ENCODE measurements at places on chromosomes 1 and 21.

DNA sequence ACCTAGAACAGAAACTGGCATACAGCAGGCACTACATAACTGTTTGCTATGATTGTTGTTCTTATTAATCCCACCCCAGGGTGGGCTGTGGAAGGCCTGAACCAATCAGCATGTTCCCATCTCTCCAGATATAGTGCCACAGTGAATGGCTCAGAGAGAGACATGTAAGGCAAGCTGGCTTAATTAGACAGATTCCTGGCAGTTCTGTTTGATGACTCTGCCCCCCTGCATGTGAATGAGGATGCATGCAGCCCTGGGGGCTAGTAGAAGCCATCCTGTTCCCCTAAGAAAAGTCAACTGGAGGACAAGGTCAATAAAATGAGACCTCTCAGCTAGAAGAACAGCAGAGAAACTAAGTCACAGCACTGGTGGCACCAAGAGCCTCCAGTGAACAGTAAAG is 130.3 kb downstream of the GLIS1 start:
- DNase-seq, result no peak

- DNase-seq, result no peak
Measured at GRCh38 chr1:203558064-203558760, 64.3 kb downstream of the OPTC start.

DNA sequence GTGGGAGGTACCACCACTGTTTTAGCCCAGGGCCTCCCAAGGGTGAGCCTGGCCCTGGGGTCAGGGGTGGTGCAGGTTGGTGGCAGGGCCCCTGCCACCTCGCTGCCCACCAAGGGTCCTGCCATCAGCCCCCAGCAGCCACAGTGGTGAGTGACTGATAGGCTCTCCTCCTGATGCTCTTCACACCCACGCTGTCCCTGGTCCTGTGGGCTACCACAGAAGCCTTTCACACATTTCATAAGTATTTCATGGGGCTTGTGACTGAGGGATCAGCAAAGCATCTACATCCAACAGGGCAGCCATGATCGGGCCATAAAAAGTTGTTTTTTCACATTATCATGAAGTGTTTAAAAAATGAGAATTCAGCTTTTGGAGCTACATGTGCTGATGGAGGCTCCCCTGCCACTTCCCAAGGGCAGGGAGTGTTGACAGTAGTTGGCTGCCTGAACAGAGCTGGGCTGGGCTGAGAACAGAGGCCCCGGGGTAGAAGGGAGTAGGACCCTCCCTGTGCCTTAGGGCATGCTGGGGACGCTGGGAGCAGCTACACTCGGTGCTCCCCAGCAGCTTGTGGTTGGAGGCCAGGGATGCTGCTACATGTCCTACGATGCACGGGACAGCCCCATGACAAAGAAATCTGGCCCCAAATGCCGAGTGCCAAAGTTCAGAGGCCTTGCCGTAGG is 73.1 kb upstream of the TMEM51 start:
- no peak for DNase-seq

GRCh38 chr1:15073799-15074308 is 79.7 kb upstream of the TMEM51 start:
- DNase-seq, result no peak

DNA sequence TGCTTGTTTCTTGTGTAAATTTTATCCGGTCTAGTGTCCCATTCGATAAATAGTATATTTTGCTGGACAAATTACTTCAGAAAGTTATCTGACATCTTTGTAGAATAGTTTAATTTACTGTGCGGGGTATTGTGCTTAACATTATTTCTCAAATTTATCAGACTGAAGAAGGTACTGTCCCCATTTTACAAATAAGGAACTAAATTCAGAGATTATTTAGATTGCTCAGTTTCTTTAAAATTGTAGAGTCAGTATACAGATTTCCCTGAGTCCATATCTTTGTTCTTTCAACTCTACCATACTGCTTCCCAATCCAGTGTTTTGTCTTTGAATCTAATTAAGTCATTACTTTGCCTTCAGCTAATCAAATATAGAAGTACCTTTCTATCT is 6.4 kb downstream of the ATP5PB start:
- DNase-seq, result no peak

- no peak for DNase-seq
Measured at GRCh38 chr1:232597721-232598120, 32.2 kb downstream of the SIPA1L2 start.

DNA sequence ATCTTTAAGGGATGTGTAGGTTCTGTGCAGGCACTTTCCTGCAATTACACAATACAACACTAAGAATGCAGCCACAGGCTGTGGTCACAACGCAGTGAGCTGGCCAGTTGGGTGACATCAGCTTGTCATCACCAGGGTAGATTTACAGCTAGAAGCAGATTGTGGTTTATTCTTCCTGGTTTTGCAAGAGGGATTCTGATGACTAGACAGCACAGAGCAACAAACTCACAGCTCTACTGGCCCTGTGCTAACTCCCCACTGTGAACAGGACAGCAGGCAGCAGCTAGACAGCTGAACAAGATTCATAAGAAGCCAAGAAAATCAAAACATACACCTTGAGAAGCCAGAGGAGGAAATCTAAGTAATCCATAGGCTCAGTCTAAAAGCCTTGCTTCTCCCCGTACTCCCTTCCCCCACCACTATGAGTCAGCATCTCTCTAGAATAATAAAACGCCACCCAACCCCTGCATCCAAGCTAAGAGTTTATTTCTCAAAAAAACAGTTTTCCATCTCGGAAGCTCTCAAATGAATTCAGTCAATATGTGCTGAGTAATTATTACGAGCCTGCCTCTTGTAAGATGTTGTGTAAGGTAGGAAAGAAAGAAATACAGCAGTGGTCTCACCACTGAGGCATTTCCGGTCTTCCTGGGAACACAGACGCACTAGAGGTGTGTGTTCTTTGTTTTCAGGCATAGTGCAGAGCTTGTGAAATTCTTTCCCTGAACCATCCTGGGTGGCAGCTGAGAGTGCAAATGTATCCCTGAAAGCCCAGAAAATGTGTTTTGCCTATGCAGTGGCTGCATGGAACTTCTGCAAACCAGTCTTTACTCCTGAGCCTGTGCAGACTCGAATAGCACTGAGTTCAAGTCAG is 162.8 kb downstream of the NTPCR start:
- DNase-seq, result peak; percentile 24

GRCh38 chr1:199510314-199510713 is 517.2 kb upstream of the NR5A2 start:
- no peak for DNase-seq

GRCh38 chr1:220327106-220327505 is 54.9 kb upstream of the RAB3GAP2 start:
- no peak for DNase-seq

GRCh38 chr1:242738702-242739645 is 214.5 kb upstream of the PLD5 start:
- no peak for DNase-seq

GRCh38 chr1:66397192-66397591 is 136.8 kb upstream of the SGIP1 start:
- DNase-seq, result no peak

GRCh38 chr1:23555270-23555985 is 3.9 kb downstream of the ID3 start:
- DNase-seq, result no peak

DNA sequence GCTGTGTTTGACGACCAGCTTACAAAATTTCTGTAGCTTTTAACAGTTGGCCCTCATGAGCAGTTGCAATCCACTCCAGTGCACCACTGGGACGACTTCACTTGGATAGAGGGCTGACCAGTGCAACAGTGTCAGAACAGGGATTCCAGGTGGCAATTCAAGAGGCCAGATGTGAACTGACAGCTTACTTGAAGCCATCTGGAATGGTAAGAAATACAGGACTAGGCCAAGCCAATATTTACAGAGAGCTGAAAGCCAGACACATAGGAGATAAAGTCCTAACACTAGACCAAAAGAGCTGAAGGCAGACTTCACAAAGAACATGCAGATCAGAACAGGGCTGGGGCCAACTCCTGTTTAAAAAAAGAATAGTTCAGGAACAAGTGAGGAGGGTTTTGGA is 93.5 kb upstream of the NFIA start:
- no peak for DNase-seq

DNA sequence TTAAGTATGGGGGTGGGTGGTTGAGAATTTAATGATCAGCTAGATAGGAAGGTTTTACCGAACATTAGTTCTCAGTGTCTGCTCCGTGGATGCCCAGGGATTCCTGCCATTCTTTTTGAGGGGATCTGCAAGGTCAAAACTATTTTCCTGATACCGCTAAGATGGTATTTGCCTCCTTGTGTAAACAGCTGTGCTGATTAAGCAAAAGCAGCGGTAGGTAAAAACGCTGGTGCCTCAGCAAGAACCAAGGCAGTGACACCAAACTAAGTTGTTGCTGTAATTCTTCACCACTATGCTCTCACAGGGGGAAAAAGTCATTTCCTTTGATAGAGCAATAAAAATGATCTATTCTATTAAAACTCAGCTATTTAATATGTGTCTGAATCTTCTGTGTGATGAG is 229.0 kb downstream of the FMN2 start:
- DNase-seq, result no peak

DNA sequence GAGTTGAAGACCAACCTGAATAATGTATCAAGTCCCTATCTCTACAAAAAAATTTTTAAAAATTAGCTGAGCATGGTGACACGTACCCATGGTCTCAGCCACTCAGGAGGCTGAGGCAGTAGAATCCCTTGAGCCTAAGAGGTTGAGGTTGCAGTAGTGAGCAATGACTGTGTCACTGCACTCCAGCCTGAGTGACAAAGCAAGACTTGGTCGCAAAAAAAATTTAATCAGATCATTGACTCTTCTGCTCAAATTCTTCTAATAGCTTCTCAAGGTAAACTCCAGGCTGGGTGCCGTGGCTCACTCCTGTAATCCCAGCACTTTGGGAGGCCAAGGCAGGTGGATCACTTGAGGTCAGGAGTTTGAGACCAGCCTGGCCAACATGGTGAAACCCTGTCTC is 85.9 kb upstream of the PUM1 start:
- DNase-seq, result no peak

DNA sequence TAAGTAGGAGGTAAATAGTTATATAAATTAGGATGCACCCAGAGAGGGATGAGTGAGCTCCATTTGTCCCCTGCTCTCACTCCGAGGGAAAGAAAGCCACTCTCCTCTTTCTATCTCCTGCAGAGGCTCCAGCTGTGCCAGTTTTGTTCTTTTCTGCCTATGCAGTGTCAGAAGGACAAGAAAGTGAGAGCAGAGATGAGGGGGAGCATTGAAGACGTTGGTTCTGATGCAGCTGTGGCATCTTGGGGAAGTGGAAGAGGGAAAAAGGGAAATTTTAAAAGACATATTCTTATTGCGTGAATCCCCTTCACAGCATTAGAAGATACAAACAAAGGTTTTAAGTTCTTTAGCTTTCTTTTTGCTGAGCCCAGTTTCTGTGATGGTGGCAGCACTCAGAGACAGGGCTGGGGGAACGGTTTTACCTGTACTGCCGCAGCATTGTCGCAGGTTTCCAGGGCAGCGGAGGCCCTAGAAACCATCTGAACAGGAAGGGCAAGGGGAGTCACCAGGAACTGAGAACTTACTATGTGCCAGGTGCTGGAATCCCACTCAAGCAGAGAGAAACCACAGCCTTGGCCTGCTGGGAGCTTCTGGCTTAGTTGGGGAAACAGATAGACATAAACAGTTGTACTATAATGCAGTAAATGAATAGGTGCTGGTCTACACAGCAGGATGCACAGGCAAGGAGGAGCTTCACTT is 44.9 kb upstream of the USP24 start:
- no peak for DNase-seq

- no peak for DNase-seq
Measured at GRCh38 chr1:156281281-156281680, 1.3 kb downstream of the SMG5 start.

- no peak for DNase-seq
Measured at GRCh38 chr1:236147068-236147467, 4.7 kb downstream of the GPR137B start.

- DNase-seq, result no peak
Measured at GRCh38 chr1:35181790-35182455, 11.0 kb downstream of the SFPQ start.

GRCh38 chr1:20823845-20824244 is 36.7 kb upstream of the HP1BP3 start:
- no peak for DNase-seq

GRCh38 chr1:197235355-197235754 is 32.7 kb upstream of the CRB1 start:
- DNase-seq, result no peak

DNA sequence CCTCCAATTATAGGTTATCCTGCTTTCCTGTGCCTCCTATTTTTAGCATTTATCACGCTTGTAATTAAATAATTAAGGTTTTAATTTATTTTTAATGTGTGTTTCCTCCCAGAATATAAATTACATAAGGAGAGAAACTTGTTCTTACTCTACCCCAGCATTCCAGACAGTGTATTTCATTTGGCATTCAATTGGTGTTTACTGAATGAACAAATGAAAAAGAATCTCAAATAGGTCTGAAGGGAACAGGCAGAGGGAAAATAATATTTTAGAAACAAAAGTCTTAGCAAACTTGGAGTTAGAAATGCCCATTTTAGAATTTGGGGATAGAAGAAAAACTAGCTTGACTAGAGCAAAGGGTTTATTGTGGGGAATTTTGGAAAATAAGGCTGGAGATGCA is 9.9 kb upstream of the RSRP1 start:
- DNase-seq, result no peak

DNA sequence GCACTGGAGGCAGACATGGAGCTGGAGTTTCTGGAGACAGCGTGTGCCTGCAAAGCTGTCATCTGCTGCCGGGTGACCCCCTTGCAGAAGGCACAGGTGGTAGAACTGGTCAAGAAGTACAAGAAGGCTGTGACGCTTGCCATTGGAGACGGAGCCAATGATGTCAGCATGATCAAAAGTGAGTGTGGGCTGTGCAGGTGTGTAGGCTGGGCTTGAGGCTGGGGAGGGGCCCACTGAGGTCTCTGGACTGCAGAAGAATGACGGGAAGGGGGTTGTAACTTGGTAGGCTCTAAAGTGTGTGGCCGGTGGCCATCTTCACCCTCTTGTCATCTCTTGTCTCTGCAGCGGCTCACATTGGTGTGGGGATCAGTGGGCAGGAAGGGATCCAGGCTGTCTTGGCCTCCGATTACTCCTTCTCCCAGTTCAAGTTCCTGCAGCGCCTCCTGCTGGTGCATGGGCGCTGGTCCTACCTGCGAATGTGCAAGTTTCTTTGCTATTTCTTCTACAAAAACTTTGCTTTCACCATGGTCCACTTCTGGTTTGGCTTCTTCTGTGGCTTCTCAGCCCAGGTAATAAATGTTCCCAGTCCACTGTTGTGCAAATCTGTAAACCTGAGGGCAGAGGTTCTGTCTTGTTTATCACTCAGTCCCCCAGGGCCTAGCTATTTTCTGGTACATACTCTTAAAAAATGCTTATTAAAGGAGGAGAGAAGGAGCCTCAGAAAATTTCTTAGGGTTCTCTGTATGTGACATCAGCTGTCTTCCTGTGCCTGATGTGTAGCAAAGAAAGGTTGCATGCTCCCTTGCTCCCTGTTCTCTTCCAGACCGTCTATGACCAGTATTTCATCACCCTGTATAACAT is 19.9 kb downstream of the ATP8B2 start:
- no peak for DNase-seq

- no peak for DNase-seq
Measured at GRCh38 chr1:37765916-37766664, 1.2 kb upstream of the EPHA10 start.
